ENCODE measurements at places on chromosomes 5 and 9.

- DNase-seq: no peak
These were observed 29.4 kb downstream of the SH3RF2 start for GRCh38 chr5:145965804-145966203.

DNA sequence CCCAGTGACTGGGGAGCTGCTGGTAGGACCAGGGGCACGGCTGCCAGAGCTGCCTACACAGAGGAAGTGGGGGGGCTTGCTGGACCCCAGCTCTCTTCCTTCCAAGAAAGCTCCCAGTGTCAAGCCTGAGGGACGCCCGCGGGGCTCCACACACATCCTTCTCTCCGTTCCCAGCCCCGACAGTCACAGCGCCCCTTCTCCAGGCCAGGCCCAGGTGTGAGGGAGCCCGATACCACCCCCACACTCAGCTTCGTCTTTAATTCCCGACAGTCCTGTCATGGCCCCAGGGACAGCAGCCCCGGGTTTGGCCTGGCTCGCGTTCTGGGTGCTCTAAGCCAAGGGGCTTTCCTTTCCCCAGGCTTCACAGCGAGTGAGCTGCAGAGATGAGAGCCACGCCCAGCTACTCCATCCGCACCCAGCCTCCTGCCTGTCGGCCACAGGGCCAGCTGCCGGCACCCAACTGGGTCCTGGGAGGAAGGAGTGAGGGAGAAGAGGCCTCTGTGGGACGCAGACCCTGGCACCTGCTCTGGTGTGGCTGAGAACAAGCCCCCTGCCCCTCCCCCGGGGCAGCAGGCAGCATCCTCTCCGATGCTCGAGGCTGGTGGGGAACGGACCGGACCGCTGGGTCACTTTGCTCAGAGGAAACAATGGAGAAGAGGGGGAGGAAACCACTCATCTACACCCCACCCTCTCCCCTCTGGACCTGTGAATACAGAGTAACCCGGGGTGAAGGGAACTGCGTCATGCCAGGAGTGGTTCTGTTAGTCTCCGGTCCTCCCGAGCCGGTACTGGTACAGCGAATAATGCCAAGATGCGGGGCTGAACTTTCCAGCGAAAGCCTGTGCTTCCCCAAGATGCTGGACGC lies 53.9 kb upstream of the PHYKPL start:
- DNase-seq: no peak

DNA sequence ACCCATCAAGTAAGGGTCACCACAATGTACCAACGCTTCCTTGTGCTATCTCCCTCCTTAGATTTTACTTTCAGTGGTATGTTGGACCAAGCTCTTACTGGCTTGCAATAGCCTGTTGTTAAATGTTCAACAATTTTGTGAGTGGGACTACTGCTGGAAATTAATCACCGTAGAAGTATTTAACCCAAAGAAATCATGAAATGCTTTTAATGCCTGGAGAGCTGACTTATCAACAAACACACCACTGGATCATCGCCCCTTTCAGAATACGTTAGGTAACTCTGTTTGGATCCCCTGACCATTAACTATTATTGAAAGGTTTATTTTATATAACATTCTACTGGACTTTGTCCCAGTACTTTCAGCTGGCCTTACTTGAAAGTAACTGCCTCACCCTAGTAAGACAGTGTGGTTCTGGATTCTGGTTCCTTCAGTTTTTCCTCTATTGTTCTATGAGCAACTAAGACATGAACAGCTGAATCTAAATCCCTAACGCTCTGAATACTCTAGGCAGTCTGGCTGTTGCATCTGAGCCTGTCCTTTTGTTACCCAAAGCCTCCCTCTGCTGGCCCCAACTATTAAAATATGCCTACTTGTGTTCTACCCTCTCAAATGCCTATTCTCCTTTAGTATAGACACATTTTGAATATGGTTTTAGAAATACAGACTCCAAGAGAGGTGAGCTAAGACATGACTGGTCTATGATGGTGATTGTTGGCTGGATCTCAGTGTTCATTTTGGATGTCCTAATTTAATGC lies 1203.4 kb upstream of the DMAC1 start:
- no peak for DNase-seq

DNA sequence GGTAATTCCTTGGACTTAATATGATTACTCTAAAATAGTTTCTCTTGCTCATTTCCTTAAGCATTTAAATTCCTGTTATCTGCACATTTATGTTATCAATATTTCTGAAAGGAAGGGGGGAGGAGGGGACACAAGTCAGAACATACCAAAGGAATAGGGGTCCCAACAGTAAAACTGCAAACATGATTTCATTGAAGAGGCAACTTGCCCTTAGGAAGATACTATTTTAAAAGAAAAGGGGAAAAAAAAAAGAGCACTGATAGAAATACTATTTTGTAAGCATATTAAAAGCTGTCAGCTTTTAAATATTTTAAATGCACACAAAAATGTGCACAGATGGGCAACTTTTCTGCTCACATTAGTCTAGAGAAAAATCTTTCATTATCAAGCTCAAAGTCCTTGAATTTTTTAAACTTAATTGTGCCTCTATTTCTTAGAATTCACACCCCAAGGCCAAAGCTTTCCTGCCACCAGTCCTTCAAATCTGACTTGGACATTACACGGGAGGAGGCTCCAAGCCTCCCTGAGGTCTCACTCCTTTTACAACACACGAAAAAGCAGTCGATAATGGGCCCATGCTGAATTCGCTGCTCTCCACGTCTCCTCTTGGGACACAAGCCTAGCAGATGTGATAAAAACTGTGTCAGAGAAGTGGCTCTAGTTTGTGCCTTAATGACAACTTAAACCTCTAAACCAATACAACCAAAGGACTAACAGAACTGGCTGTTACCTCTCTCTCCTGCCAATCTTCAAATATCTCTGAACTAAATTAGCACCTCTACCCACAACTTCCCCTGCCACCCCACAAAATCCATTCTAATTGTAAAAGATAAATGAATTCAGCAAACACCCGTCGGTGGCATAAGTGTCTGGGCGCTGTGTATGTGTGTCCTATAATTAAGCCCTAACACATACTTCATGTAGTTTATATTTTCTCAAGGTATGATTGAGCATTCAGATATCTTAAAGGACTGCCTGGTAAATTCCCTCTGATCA lies 154.3 kb downstream of the DENND1A start:
- no peak for DNase-seq

DNA sequence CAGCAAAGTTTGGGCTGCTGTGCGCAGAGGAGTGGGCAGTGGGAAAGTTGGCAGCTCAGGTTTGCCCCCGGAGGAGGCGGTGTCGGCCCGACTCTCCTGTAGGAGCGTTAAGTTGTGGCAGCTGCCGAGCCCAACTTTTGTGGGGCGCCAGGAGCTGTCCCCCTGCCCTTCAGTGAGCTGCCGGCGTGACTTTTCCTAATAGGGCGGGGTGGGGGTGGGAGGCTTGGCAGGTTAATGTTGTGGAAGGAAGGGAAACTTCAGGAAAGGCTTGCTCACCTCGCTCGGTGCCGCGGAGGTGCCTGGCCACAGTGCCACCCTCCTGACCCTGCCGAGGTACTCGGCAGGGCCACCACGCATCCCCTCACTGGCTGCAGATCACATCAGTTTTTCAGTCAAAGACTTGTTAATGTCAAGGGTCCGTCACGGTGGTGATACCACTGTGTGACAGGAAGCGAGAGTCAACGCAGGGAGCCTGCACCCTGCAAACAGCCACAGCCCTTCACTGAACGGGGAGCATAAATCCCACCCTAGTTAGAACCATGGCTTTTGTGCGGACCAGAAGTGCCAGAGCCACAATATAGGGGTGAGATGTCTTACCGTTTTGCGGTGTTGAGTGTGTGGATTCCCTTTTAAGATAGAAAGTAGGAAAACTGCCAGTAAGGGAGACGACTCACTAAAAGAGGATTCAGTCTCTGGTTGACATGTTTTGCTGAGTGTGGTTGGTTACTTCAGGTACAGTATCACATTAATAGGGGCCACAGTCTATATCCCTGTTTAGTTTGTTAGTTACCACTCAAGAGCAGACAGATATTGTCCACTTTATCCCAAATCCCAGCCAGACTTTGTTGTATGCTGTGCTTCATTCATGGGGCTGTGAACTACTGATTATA lies 796 bp downstream of the LNPEP start:
- DNase-seq: peak; percentile 34

GRCh38 chr5:136147632-136148031 lies 15.0 kb downstream of the SMAD5 start:
- DNase-seq: no peak

GRCh38 chr9:135502873-135503321 lies 2.4 kb downstream of the MRPS2 start:
- no peak for DNase-seq

- DNase-seq: no peak
These were observed 22.8 kb upstream of the FCN1 start for GRCh38 chr9:134940236-134941208.

- DNase-seq: no peak
These were observed 2035.5 kb upstream of the ACO1 start for GRCh38 chr9:30348904-30349303.

- no peak for DNase-seq
These were observed 2.8 kb downstream of the RORB start for GRCh38 chr9:74499770-74500583.

DNA sequence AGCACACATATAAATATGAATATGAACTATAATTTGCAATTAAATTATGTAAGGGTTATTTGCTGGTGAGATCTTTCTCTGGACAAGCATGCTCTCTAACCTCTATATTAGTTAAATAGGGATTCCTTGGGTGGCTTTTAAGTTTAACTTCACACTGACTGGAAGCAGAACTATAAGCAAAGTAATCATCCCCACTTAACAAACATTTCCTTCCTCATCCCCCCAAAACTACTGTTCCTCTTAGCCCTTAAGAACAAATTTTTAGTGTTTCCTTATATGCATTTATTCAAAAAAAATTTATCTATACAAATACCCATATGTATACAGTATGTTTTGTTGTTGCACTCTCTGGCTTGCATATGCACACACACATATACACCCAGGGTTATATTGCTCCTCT lies 512.1 kb upstream of the MEF2C start:
- no peak for DNase-seq

- peak; percentile 61 for DNase-seq
These were observed 52.1 kb upstream of the NFIB start for GRCh38 chr9:14366076-14366475.

- DNase-seq: no peak
These were observed 43.6 kb upstream of the SMIM32 start for GRCh38 chr5:136236479-136237083.

- no peak for DNase-seq
These were observed 210.8 kb upstream of the ELL2 start for GRCh38 chr5:96172436-96172835.

- no peak for DNase-seq
These were observed 2204.9 kb upstream of the WWC1 start for GRCh38 chr5:166086568-166086967.

DNA sequence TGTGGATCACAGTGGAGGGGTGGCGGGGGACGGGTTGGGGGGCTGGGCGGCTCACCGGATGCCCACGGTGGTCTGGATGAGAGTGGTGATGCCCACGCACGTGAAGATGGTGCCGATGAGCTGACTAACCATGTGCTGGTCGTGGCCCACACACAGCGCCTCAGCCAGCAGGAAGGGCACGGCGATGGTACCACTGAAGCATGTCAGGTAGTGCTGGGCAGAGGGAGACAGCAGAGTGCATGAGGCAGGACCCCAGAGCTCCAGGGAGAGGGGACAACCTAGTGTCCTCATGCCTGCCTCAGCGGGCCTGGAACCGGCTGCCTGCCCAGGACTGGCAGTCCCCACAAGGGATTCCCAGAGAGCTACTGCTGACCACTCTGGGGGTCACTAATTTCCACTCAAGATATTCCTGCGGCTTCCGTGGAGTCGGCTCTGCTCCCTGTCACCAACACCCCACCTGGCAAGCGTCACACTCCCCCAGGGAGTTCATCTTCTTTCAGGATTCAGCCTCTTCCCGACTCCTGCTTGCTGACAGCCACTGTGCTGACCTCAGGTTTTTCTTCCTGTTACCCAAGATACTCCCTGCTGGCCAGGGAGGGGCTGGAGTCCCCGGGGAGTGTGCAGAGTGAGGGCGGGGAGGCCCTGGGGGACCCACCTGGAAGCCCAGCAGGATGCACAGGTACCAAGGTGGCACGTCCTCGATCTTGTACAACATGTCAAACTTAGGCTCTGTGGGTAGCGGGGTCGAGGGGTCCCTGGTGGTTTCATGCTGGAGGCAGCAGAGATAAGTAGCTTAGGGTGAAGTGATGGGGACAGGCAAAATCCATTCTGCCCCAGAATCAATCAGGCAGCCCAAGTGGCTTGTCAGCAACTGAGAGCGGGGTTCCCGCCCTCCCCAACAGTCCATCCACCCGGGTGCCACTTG lies 998 bp downstream of the SLC23A1 start:
- DNase-seq: no peak

GRCh38 chr5:10307206-10308148 lies at the start of gene CMBL:
CMBL (minus strand) TSS chr5:10307902; CDS start chr5:10290762, 17,140 bp downstream.
- peak; percentile 61 for DNase-seq

DNA sequence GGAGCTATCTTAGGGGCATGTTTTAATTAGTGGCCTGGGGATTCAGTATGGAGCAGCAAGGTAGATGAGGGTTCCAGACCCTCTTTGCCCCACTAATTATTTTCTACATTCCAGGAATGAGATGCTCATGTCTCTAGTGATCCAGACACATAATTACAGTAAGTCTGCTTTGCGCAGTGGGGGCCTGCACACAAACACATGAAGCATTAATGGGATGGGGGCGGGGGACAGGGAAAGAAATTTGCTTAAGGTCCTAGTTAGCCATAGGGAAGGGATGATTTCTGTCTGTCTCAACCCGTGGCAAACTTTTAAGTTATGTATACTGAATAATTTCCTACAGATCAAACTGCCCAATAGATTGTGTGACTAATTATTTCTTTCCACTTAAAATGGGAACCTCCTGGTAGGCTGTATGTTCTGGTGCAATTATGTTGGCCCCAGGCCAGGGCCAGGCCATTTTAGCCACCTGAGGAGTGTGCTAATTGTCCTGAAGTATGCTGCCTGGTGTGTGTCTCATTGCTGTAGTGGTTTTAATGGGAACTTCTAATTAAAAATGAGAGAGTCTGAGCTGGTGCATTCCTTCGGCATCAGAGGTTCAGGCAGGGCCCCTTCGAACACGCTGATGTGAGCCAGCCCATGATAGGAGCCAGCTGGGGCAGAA lies 134.4 kb downstream of the PTTG1 start:
- DNase-seq: no peak

DNA sequence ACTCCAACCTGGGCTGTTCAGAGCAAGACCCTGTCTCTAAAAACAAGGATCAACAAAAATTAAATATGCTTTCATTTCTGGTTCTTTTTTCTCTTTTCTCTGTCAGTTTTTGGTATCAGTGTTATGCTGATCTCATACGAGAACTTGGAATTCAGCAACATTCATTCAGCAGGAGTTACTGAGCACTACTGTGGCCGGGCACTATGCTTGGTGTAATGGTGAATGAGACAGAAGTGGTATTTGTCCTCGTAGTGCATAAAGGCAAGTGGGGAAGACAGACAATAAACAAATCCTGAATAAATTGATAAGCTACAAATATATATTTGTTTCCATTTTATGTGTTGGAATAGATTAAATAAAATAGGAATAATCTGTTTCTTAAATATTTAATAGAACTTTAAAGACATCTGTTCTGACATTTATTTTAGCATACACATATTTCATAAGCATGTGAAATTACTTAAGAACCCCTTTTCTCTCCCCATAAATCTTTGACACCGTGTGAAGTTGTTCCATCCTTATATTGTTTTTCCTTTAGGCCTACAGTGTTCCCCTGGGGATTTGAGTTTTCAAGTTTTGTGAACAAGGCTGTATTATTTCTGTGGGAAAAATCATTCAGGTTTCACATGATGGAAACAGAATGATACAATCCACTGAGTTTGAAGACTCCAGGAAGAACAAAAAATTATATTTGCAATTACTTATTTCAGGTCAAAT lies 24.6 kb downstream of the UBAP1 start:
- no peak for DNase-seq
